Fibroblast of skin of scalp (primary cell): ENCODE measurements at places on chromosomes 16 and 17.

GRCh38 chr16:65244787-65245186, 122.9 kb upstream of the CDH11 start:
- no peak for DNase-seq

- DNase-seq: no peak
These were observed 6.6 kb downstream of the HSD11B2 start for GRCh38 chr16:67437513-67437912.

DNA sequence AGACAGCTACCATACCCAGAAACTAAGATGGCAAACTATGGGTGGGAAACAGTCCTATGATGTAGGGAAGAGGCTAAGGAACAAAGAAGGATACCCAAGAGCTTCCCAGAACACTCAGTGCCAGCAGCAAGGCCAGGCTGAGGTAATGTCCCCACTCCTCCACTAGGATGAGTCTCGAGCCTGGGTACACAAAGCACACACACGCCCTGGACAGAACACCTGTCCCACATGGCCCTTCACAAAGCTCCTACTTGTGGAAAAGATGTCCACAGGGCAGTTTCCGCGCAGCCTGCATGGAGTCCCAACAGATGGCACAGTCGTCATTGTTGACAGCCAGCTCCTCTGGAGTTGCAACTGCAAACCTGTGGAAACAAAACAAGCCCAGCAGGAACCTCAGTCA, 23.9 kb downstream of the AMFR start:
- no peak for DNase-seq

- DNase-seq: no peak
These were observed 37.8 kb downstream of the PAFAH1B1 start for GRCh38 chr17:2631211-2631610.

DNA sequence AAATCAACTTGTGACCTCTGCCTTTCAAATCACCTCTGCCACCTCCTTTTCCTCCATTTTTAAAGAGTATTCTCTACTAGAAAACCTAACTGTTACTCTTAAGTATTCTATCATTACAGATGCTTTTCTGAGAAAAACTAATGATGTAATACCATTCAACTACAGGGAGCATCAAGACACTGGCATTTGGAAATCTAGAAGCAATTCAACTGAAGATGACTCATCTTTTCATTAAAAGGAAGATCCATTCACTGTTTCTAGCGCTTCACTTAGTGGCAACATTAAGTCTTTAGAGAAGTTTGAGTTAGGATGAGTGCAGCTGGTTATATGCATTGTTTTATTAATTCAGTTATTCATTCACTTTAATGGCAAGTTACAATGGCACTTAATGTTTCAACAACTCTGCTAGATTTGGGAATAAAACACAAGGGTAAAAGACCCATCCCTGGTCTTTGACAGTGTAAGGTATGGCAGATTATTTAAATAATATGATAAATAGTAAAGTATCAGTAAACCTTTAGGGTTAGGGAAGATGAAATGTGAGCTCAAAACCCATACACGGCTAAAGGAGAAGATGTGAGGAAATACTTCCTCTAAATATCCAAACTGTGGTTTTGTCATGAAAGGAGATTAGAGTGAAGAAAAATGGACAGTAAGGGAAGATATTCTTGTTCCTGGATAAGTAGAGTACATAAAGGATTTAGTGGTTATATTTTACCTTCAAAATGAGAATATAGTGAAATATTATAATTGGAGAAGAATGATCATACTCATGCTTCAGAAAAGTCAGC, 61.7 kb downstream of the KCNJ2 start:
- no peak for DNase-seq

DNA sequence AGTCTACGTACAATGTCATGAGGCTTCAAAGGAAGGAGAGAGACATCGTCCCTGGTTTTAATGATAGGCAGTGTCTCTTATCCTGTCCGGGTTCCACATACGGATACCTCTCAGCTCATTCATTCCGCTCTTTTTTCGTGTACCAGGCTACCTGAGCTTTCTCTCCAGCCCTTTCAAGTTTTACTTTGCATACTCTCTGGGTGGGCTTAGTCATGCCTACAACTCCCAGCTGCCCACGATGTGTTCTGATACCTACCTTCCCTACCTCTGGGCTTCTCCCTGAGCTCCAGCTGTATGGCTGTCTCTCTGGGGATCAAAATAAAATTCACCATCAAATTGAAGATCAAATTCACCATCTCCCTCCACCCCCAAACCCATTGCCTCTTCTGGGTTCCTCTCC, 354.0 kb upstream of the EEF2KMT start:
- no peak for DNase-seq

DNA sequence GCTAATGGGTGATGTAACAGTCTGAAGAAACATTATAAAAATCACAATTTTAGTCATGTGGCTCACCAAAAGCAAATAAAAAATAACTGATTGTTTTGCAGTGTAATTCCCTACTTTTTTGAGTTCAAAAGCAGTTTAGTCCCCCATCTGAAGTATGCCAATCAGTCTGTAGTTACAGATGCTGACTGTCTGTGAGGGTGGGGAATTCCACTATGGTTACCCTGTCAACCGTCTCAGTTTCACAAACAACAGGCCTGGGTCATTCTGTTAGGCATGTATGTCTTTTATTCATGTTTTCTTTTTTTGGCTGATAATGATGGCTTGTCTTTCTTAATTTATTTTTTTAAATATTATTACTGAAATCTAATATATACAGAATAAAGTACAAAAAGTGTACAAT, 69.3 kb downstream of the STXBP4 start:
- DNase-seq: no peak

- DNase-seq: no peak
These were observed 18.0 kb downstream of the CD7 start for GRCh38 chr17:82299452-82299851.
